Right atrium auricular region (tissue), 2 donors: ENCODE measurements at places on chromosomes 11 and 22. TPM values are rescaled to one million over a fixed set of nuclear protein-coding genes. Genes with fewer than 3 reads are reported as not detected.

- no peak for DNase-seq
- no peaks in the 10 kb centered on the region for H3K36me3 ChIP-seq
- H3K27ac ChIP-seq: no peak overlapping the region
- H3K27me3 ChIP-seq: no peaks in the 10 kb centered on the region
Observed at GRCh38 chr11:29324328-29324727, 692.5 kb downstream of the KCNA4 start.

- no peaks in the 10 kb centered on the region for H3K27me3 ChIP-seq
- H3K36me3 ChIP-seq: peaks cover 12% of the 10 kb centered on the region
- no peak for DNase-seq
Observed at GRCh38 chr22:36267896-36268485, 15.1 kb downstream of the APOL1 start.

DNA sequence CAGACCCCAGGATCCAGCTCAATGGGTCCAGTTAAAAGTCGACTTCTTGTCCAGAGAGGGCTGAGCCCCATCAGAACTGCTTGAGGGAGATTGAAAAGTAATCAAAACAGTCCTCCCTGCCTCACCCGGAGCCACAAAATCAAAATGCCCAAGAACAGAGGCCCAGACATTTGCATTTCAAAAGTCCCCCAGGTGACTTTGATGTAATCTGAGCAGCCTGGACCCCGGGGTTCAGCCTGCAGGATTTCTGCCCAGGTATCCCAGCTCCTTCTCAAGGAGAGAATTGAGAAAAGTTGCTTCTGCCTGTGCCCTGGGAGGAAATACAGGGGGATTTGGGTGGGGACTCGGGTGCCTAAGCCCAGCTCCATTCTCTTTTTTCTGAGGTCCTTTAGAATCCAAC lies 1385.0 kb downstream of the TBC1D22A start:
- H3K36me3 ChIP-seq: no peaks in the 10 kb centered on the region
- no peak overlapping the region for H3K27ac ChIP-seq
- no peaks in the 10 kb centered on the region for H3K27me3 ChIP-seq
- no peaks in the 10 kb centered on the region for H3K4me1 ChIP-seq
- DNase-seq: peak; percentile 4
- H3K4me3 ChIP-seq: no peak overlapping the region

DNA sequence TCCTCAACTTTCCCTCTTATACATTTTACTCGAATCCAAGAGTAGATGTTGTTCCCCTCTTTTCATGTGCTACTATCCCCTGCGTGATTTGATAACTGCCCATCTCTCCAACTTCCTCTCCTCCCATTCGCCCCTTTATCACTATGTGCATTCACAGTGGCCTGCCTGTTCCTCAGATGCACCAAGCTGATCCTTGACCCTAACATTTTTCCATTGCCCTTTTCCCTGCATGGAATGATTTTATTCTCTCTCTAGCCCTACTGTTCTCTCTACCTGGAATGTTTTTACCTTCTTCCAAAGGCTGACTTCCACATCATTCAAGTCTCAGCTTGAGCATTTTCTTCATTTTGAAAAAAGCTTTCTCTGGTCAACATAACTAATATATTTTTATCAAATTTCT lies 15.8 kb upstream of the BBOX1 start:
- H3K4me3 ChIP-seq: no peak overlapping the region
- no peak overlapping the region for H3K27ac ChIP-seq
- H3K4me1 ChIP-seq: no peaks in the 10 kb centered on the region

DNA sequence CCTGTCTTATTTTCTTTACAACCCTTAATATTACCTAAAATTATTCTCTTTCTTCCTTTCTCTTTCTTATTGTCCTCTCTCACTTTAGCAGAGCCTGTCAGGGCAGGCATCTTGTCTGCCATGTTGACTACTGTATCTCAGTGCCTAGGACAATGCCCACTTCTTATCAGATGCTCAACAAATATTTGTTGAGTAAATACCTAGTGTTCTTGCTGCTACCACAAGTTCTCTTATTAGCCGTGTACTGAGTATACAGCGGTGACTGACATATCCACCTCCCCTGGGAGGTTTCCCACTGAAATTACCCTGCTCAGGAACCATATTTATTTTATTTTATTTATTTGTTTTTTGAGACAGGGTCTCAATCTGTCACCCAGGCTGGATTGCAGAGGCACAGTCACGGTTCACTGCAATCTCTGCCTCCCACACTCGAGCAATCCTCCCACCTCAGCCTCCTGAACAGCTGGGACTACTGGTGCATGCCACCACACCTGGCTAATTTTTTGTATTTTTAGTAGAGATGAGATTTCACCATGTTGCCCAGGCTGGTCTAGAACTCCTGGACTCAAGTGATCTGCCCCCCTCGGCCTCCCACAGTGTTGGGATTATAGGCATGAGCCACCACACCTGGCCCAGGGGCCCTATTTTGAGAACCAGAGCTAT lies 6.7 kb downstream of the HPX start:
- no peak for DNase-seq
- H3K4me1 ChIP-seq: no peaks in the 10 kb centered on the region
- H3K36me3 ChIP-seq: no peaks in the 10 kb centered on the region
- H3K4me3 ChIP-seq: no peak overlapping the region

- H3K27me3 ChIP-seq: no peaks in the 10 kb centered on the region
- no peak for DNase-seq
- H3K27ac ChIP-seq: no peak overlapping the region
- H3K36me3 ChIP-seq: no peaks in the 10 kb centered on the region
- H3K4me3 ChIP-seq: no peak overlapping the region
- H3K4me1 ChIP-seq: no peaks in the 10 kb centered on the region
Observed at GRCh38 chr11:134532131-134532920, 120.3 kb upstream of the B3GAT1 start.

DNA sequence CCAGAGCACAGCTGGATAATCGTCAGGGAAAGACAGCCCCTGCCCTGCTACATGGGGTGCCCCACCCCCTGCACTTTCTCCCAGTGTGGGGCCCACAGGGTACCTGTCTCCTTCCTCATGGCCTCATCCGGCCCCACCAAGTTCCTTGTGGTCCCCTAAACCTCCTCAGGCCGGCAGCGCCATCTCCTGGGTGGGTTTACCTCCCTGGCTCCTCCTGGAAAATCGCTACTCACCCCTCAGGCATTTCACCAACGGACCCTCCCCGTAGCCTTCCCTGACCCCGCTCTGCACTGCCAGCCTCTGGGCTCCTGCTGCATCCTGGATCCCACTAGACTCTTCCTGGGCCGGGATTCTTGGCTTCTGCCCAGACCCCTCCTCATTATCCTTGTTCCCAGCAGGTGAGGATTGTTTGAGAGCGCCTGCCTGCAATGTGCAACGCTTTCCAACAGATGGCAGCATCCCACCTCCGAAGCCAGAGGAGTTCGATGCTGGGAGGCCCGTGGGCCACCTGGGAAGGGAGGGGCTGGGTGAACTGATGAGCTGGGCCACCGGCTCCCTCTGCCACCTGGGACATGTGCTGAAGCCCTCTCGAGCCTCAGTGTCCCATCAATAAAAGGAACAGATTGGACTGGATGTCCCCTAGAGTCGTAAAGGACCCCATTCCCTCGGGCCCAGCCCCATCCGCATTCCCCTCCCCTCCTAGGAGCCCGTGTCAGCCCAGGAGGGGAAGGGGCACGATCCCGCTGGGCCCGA lies 44.2 kb upstream of the TTLL12 start:
- no peaks in the 10 kb centered on the region for H3K4me1 ChIP-seq
- no peak for DNase-seq
- no peak overlapping the region for H3K27ac ChIP-seq
- no peaks in the 10 kb centered on the region for H3K36me3 ChIP-seq
- no peak overlapping the region for H3K4me3 ChIP-seq

DNA sequence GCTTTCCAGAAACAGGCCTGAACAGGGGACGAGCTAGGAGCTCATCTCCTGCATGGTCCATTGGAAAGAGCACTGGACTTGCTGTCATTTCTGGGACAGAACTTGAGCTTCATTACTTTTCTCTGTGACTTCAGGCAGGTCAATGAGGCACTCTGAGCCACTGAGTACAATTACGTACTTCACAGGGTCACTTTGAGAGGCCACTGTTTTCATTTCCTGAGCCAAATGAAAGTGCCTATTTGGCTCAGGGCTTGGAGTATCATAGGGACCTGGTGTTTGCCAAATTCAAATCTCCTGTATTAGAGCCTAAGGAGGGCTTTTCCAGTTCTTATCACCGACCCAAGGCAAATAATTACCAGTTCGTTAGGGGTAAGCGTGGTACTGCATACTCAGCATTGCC lies 319.3 kb downstream of the CADM1 start:
- H3K36me3 ChIP-seq: no peaks in the 10 kb centered on the region
- peak overlapping the region; percentile 60 for H3K27ac ChIP-seq
- no peak overlapping the region for H3K4me3 ChIP-seq
- DNase-seq: no peak

DNA sequence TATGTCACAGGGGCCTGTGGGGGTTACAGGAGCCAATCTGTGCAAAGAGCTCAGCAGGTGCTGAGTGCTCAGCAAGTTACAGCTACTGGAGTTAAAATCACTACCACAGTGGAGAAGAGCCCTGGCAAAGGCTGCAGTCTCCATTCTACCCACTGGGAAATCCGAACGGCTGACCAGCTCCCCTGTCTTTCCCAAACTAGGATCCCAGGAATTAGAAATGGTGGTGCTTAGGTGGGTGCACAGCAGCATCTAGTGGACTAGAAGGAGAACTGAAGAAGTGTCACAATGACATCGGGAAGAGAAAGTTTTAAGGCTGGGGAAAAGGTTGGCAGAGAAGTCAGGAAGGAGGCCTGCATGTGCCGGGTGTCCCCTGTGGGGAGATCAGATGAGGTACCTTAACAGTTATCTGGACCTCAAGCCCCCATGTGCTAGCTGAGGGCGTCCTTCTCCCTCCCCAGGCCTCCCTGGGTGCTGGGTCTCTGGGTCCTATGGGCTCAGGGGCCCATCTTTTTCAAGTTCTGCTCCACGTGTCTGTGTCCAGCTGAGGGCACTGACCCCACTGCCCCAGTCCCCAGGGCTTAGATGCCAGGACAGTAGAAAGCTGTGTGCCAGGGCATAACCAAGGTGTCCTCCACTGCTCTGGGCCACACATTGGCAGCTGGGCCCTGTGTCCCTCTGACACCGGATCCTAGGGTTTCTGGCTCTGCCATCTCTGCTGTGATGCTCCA lies 1.9 kb downstream of the PIWIL3 start:
- H3K36me3 ChIP-seq: no peaks in the 10 kb centered on the region
- no peaks in the 10 kb centered on the region for H3K27me3 ChIP-seq

- no peak overlapping the region for H3K27ac ChIP-seq
- DNase-seq: no peak
- no peaks in the 10 kb centered on the region for H3K27me3 ChIP-seq
- no peaks in the 10 kb centered on the region for H3K4me1 ChIP-seq
Observed at GRCh38 chr22:17540481-17540880, 22.8 kb upstream of the SLC25A18 start.

GRCh38 chr22:47201996-47202818 lies 439.8 kb downstream of the TBC1D22A start:
- H3K36me3 ChIP-seq: no peaks in the 10 kb centered on the region
- H3K27me3 ChIP-seq: no peaks in the 10 kb centered on the region
- DNase-seq: no peak
- peaks cover 3% of the 10 kb centered on the region for H3K4me1 ChIP-seq
- H3K4me3 ChIP-seq: no peak overlapping the region
- no peak overlapping the region for H3K27ac ChIP-seq

DNA sequence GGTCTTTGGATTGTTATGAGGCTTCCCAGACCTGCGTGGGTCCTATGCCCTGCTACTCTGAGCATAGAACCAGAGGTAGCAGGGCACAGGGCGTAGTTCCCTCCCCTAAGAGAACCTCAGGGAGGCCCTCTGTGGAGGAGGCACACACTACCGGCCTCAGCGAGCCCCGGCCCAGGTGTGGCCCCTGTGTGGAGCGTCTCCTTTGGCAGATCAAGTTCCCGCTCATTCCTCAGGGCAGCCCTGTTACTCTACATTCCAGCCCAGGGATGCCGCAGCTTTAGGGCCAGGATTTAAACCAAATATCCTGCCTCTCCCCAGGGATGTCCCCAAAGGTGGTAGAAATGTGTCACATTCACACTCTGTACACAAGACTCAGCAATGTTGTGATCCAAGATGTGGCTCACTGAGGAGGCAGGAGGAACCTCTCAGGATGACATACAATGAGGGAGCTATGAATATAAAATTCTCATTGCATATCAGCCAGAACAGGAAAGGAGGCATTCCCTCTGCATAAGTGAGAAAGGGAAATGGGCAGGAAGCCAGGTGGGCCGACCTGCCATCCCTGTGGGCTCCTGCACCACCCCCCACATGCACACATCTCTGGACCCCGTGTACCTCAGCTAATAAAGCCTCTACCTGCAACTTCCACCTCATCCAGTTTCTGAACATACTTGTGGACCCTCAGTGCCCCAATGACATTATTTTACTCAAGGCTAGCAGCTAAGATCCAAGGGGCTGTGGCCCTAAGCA lies 131.9 kb upstream of the TEAD1 start:
- H3K27me3 ChIP-seq: no peaks in the 10 kb centered on the region
- DNase-seq: peak; percentile 42
- H3K4me1 ChIP-seq: peaks cover 19% of the 10 kb centered on the region
- H3K36me3 ChIP-seq: no peaks in the 10 kb centered on the region
- no peak overlapping the region for H3K27ac ChIP-seq

DNA sequence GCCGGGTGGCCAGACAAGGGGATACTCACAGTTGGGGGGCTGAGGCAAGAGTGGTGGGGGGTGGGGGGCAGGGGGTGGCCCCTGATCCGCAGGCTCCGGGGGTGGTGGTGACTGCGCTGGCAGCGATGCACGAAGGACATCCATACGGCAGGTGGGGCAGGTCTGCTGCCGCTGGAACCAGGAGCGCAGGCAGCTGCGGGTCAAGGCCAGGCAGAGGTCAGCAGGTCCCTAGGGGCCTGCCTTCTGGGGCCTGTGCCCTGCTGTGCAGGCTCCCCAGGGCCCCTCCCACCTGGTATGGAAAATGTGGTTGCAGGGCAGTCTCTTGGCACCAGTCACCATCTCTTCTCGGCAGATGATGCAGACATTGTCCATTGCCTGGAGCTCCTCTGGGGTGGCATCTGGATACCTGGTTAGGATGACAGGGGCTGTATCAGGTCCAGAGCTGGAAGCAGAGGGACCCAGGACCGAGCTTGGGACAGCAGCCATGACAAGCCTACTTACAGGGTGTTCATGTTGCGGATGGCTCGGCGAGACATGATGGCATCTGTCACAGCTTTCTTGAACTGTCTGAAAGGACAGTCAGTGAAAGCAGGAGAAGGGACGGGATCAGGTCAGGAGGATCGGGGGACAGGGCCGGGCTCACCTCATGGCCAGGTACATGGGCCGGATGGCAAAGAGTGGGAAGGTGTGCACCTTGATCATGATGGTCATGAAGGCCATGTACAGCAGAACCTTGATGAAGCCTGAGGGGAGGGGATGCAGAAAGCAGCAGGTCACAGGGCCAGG lies 3.5 kb downstream of the SYVN1 start:
- no peaks in the 10 kb centered on the region for H3K27me3 ChIP-seq
- no peak overlapping the region for H3K27ac ChIP-seq
- no peak for DNase-seq
- H3K36me3 ChIP-seq: peaks cover 71% of the 10 kb centered on the region

The PICALM gene
- 286 TPM for total RNA-seq

The CRACR2B gene
- total RNA-seq: 29.7 TPM

The ESAM gene
- total RNA-seq: 64.6 TPM

The TCN1 gene
- total RNA-seq: not detected

The RIMBP3B gene
- total RNA-seq: 0.08 TPM

The APOL3 gene
- 29.5 TPM for total RNA-seq

The TOP3B gene
- total RNA-seq: 12.3 TPM

The TUBGCP6 gene
- total RNA-seq: 22.1 TPM

The EXPH5 gene
- total RNA-seq: 2.8 TPM

The MUC2 gene
- total RNA-seq: not detected

The CCDC89 gene
- 1.1 TPM for total RNA-seq

The KREMEN1 gene
- total RNA-seq: 39.7 TPM
